ENCODE measurements at places on chromosomes 13 and 19.

DNA sequence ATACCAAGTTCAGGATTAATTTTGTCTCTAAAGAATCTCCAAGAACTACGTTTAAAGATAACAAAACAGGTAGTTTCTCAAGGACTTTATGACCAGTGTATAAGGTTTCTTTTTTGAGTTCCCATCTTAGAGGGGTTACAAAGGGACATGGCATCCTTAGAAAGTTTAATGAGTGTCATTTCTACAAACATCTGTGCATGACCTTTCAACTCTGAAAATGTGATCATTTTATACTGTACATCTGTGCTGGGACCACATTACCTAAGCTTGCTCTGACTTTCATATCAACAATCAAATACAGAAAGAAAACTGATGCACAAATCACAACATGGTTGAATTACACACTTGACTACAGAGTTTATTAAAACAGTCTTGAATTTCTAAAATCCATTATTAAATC, 37.1 kb downstream of the KLF12 start:
- no peak for DNase-seq

DNA sequence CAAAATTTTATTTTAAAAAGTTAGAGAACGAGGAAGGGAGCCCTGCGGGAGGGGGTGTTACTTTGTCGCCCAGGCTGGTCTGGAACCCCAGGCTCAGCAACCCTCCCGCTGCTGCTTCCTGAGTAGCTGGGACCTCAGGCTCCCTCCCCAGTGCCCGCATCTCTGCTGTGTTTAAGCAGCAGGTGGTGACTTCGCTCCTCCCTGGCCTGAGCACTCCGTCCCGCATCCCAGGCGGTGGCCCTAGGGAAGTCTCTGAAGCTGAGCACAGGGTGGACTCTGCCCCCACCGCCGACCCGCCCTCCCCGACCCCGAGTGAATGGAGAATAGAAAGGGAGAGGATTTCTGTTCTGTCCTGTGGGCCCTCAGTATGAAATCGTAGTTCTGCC, 30.5 kb downstream of the ZNF701 start:
- no peak for DNase-seq

DNA sequence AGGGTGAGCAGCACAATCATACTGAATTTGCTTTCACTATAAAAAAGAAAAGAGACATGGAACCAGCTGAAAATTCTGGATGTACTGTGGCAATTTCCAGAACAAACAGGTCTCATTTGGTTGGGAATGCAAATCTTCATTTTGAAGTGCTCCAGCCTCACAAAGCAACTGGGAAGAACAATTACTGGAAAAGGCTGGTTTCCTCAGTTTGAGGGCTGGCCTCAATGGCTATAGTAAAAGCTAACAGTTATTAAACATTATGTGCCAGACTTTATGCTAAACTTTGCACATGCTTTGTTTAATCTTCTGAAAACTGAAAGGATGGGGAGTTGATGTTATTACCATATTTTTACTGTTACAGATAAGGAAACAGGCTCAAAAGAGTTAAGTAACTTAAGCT, 3.0 kb downstream of the OBI1 start:
- DNase-seq: no peak

GRCh38 chr13:110109910-110110309, 197.0 kb downstream of the COL4A1 start:
- no peak for DNase-seq

DNA sequence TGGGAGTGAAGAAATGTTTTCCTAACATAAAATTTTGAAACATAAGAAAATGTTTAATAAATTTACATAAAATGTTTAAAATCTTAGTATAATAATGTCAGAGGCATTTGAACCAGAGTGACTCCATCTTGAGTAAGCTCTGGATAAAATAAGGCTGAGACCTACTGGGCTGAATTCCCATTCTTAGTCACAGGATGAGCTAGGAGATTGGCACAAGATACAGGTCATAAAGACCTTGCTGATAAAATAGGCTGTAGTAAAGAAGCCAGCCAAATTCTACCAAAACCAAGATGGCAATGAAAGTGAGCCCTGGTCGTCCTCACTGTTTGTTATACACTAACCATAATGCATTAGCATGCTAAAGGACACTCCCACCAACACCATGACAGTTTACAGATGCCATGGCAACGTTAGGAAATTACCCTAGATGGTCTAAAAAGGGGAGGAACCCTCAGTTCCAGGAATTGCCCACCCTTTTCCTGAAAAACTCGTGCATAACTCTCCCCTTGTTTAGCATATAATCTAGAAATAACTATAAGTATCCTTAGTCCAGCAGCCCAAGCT, 1184.0 kb downstream of the UQCRFS1 start:
- DNase-seq: no peak

GRCh38 chr19:50384685-50385535, 763 bp downstream of the POLD1 start:
- DNase-seq: no peak

- DNase-seq: no peak
Observed at GRCh38 chr13:75685239-75685697, 49.1 kb downstream of the LMO7 start.

GRCh38 chr19:6925801-6926751, 38.7 kb downstream of the ADGRE1 start:
- DNase-seq: no peak

GRCh38 chr13:106917673-106918556, 350.0 kb upstream of the ARGLU1 start:
- peak; percentile 88 for DNase-seq

- DNase-seq: no peak
Observed at GRCh38 chr19:51018745-51019543, 565 bp downstream of the KLK10 start.

DNA sequence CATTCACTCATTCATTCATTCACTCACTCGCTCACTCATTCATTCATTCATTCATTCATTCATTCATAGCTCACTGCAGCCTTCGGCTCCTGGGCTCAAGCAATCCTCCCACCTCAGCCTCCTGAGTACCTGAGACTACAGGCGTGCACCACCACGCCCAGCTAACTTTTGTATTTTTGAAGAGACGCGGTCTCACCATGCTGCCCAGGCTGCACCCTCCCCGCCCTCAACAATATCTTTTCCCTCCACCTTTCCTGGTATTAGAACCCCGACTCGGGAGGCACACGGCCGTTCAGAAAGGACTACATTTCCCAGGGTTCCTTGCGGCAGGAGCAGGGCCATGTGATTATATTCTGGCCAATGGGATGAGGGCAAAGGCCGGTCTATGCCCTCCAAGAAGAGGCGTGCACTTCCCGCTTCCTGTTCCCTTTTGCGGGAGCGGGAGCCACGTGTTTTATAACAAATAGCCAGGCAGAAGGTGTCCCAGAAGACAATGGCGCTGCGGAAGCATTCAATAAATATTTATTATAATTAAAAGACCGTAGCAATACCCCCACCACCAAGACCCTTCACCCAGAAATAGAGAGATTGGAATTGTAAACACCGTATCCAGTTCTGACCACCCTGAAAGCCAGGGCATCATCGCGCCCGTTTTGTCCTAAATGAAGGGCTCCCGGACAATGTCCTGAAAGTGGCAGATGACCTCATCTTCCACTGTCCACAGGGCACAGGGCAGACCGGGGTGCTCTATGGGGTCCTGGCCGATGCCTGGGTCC, 15.9 kb downstream of the TICAM1 start:
- DNase-seq: peak; percentile 92

GRCh38 chr19:13865571-13866462, 11.1 kb upstream of the NANOS3 start:
- no peak for DNase-seq

DNA sequence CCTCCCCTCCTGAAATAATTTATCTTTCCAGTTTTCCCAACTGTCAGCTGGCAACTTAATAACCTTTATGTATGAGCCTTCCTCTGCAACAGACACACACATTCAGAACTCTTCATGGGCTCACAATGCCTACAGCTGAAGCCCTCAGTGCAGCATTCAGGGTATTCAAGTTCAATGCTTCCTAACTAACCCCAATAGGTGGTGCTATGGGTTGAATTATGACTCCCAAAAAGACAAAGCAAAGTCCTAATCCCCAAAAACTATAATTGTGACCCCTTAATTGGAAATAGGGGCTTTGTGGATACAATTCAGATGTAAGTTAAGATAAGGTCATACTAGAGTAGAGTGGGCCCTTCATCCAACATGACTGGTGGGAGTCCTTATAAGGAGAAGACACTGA, 202.2 kb downstream of the SUCLA2 start:
- DNase-seq: no peak

DNA sequence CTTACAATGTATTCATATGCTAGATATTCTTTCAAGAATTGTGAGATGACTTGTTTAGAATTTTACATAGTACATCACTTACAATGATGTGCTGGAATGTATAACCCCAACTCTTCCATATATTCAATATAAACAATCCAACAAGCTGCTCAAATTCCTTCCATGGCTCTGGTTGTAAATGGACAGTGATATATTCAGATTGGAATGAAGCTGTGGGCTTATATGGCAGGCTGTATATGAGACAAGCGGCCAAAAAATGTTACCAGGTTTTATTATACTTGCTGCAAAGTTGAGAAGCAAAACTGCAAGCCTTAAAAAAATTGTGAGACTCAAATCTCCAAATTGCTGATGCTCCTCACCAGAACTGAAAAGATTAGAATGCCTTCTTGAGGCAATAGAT, 83.6 kb upstream of the KLF12 start:
- DNase-seq: no peak

DNA sequence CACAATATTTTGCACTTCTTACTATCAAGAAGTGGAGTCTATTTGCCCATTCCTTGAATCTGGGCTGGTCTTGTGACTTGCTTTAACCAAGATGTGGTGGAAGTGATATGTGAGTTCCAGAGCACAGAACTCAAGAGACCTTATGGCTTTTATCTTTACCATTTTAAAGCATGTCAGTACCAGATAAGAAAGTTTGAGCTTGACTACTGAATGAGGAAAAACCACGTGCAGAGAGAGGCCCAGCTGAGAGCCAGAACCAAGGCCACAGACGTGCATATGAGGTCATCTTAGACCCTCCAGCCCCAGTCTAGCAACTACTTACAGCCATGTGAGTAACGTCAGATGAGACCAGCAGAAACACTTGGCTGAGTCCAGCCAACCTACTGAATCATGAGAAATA, 6.3 kb upstream of the CDK8 start:
- no peak for DNase-seq

- no peak for DNase-seq
Observed at GRCh38 chr19:29687244-29687896, 22.1 kb downstream of the PLEKHF1 start.

DNA sequence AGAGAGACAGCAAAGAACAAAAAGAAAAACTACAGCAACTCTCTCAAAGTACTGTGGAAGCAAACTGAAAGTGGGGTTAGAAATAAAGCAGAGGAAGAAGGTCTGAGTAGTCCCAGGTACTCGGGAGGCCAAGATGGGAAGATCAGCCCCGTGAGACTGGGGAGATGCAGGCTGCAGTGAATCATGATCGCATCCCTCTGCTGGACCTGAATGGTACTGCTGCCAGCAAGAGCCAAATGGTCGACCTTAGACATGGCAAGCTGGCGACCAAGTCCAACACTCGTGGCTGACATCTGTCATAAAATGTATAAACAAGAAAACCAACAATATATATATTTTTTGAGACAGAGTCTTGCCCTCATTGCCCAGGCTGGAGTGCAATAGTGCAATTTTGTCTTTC, 33.7 kb upstream of the ZNF724 start:
- DNase-seq: no peak

DNA sequence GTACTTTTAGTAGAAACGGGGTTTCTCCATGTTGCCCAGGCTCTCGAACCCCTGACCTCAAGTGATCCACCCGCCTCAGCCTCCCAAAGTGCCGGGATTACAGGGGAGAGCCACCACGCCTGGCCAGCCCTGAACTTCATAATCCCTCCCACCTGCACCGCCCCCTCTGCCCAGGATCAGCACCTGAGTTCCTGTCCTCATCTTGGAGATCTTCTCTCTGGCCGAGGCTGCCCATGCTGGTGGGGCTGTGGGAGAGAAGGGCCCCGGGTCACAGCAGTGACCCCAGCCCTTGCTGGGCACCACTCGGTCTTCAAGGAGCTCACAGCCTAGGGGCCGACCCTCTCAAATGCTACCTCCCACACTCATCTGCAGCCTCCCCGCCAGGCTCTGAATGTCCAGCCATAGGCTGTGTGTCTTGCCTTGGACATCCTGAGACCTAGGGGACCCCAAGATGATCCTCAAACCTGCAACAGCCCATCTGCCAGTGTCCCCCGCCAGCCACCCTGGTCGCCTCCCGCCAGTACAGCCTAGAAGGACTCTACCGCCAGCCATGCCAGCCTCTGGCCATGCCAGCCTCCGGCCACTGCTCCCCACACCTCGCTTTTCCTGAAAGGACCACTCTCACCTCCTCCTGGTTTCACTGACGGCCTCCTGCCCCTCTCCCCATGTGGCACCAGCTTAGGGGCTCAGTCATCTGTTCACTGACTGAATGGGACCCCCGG, 1.5 kb downstream of the ATP8B3 start:
- DNase-seq: no peak

GRCh38 chr13:62767473-62767872, 1351.8 kb upstream of the PCDH20 start:
- DNase-seq: no peak

DNA sequence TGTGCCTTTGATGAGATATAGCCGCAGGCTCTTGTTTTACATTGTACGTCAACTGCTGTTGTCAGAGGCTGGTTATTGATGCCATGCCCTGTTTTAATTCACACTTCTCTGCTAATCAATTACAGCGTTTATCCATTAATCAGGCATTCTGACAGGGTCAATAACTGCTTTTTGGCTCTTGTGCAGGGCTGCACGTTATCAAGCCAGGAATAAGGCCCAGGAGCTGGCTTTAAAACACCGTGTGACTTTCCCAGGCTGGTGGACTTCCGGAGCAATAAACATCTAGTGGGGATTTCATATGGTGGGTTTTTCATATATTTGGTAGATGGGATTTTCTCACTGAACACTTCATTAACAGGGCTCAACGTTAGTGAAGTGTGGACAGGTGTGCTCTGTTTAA, 221.7 kb downstream of the TM9SF2 start:
- DNase-seq: no peak

- DNase-seq: no peak
Observed at GRCh38 chr19:41416194-41416674, 10.9 kb downstream of the B3GNT8 start.

DNA sequence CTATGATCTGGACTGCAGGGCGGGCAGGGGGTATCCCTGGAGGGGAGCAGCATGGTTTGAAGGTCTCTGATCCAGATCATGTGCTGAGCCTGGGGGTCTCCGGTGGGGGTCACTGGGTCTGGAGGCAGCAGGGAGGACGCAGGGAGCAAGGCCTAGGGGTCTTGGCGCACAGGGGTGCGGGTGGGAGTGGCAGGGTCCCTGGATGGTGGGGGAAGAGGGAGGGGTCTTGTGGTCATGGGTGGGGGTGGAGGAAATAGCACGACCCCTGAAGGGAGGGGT, 1.9 kb downstream of the BTBD2 start:
- DNase-seq: no peak

DNA sequence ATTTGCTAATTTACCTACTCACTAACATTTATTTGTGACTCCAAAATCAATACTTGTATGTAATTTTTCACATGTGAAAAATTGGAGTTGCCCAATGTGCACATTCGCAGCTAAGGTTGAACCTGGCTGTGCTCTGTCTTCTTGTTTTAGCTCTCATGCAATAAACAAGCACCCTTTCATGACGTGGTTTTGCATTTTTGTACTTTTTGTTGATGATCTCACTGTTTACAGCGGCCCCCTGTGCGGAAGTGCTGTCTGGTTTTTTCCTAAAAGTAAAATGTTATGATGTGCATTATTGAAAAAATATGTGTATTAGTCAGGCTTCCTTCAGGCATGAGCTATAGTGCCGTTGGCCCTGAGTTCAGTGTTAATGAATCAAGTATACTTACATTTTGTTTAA, 18.1 kb downstream of the DGKH start:
- DNase-seq: no peak
